ENCODE measurements at places on chromosomes 13 and 19. TPM values are rescaled to one million over a fixed set of nuclear protein-coding genes. Genes with fewer than 3 reads are reported as not detected.

LRRC8E gene
- total RNA-seq, result 2.6 TPM

TEX101 gene
- not detected for total RNA-seq

TPRX1 gene
- total RNA-seq, result not detected

FAAP24 gene
- total RNA-seq, result not detected

NCAN gene
- 1.7 TPM for total RNA-seq

CCDC169 gene
- not detected for total RNA-seq

KLK14 gene
- not detected for total RNA-seq

ZNF530 gene
- 2.3 TPM for total RNA-seq

ZNF460 gene
- total RNA-seq, result 56.7 TPM

KISS1R gene
- total RNA-seq, result not detected

IGFL1 gene
- not detected for total RNA-seq

ZNF329 gene
- 5.2 TPM for total RNA-seq

RFPL4A gene
- total RNA-seq, result 1.7 TPM

CCDC70 gene
- not detected for total RNA-seq

NPAS1 gene
- total RNA-seq, result not detected

DLL3 gene
- total RNA-seq, result not detected

CEACAM20 gene
- total RNA-seq, result not detected

LAIR1 gene
- 8.3 TPM for total RNA-seq

USE1 gene
- total RNA-seq, result 27.8 TPM

PDE4C gene
- total RNA-seq, result 25.4 TPM

SYNE4 gene
- total RNA-seq, result 3.2 TPM

PEPD gene
- total RNA-seq, result 8.8 TPM

CARS2 gene
- 98.0 TPM for total RNA-seq

KANK3 gene
- total RNA-seq, result 7.2 TPM

ADGRE3 gene
- 0.55 TPM for total RNA-seq

ZNF302 gene
- 21.7 TPM for total RNA-seq

MED29 gene
- 40.6 TPM for total RNA-seq

Measured in stomach (tissue), 19 donors.